Esophagus (tissue), 2 donors: ENCODE measurements at places on chromosomes 11 and 22. TPM values are rescaled to one million over a fixed set of nuclear protein-coding genes. Genes with fewer than 3 reads are reported as not detected.

The CLNS1A gene
- polyA plus RNA-seq, result 104 TPM

The TENM4 gene
- polyA plus RNA-seq, result 4.1 TPM

The SLC22A12 gene
- not detected for polyA plus RNA-seq

The OR6A2 gene
- polyA plus RNA-seq, result not detected

The AGBL2 gene
- polyA plus RNA-seq, result 1.7 TPM

The DSCAML1 gene
- 0.04 TPM for polyA plus RNA-seq
